ENCODE measurements at places on chromosomes 6 and 20. TPM values are rescaled to one million over a fixed set of nuclear protein-coding genes. Genes with fewer than 3 reads are reported as not detected.

DNA sequence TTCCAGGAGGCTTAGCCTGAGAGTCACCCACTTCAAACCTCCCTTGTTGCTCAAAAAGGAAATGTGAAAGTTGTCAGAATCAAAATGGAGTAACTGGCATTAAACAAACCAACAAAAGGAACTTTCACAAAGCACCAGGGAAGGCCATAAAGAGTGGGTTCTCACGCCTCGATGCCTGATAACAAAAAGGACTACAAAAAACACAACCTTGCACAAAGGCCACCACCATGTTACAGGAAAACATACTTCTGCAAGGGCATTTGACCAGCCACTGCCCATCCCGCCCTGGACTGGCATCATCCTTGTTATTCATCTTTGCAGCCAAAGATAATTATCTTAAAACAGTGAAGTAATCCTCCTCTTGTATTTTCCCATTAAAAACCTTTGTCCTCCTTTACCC is 34.8 kb downstream of the RNASET2 start:
- no peak for DNase-seq

- no peak for DNase-seq
Observed at GRCh38 chr20:23021541-23021940, 13.6 kb upstream of the SSTR4 start.

DNA sequence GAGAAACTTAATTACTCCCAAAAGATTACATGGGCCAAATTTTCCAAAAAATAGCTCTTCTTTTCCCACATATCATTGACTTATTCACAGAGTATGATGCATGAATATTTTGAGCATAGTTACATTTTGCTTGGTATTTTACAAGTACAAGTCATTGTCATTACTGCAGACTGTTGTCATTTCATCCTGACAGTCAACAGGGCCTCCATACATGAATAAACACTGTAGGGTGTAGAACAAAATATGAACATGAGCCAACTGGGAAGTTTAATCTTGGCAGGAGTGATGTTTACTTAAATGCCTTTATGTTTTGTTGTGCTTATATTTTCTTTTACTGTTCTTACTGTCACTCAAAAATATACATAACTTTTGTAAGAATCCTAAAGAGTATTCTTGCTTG is 340.7 kb downstream of the ADGRB3 start:
- DNase-seq, result no peak

DNA sequence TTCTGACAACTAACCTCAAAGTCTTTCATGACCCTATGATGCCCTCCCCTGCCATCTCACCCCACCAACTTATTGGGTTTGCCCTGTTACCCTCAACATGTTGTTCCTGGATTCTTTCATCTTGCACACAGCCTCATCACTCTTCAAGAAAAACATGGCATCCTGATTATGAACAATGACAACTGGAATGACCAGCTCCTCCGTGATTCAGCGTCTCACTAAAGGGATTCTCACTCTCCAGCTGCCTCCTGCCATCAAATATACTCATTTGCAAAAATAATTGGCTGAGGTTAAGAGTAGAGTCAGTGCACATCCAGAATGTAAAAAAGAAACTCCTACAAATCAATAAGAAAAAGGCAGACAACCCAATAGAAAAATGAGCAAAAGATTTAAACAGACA is 59.7 kb upstream of the MDGA1 start:
- DNase-seq, result no peak

GRCh38 chr6:158506601-158507000 is 53.3 kb upstream of the TMEM181 start:
- no peak for DNase-seq

DNA sequence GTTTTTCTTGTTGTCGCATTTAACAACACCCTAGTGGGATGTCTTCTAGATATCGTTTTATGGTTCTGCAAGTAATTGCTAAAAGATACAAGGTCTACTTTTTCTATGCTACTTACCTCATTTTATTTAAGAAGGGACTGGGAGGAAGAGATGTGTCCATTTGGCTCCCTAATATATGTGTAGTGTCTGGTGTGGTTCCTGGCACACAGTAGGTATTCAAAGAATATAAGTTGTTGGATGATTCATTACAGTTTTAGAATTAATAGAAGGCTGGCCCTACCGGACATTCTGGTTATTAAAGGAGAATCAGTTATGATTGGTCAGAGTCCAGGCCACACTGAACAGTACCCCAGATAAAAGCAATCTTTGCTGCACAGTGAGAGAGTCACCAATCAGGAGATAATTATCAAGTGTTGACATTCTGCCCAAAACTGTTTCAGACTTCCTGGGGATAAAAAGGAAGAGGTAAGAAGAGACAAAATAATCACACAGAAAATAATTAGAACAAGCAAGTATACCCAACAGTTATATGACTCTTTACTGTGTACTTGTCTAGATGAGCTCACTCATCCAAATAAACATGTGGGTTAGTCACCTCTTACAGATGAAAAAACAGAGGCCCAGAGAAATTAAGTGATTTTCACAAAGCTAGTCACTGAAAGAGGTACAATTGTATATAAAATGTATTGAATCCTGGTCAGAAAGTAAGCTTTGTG is 7.0 kb downstream of the TMEM244 start:
- peak; percentile 33 for DNase-seq

DNA sequence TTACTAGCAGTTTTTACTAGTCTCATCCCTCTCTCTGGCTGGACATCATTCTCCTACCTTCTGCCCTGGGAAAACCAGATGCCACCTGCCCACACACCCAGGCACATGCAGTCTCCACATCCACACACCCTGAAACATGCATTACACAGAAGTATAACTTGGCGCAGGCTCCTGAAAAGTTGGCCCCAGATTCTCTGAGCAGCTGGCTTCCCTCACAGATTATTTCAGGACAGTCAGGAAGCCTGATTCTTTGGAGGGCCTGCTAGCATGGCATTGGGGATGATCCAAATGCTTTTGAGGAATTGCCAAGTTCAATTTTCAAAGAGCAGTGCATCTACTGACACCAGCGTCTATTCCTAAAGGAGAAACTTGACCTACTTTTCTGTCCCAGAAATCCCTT is 27.8 kb upstream of the KIF16B start:
- DNase-seq, result peak; percentile 12

GRCh38 chr6:160130729-160131484 is 9.3 kb downstream of the SLC22A1 start:
- DNase-seq, result no peak

DNA sequence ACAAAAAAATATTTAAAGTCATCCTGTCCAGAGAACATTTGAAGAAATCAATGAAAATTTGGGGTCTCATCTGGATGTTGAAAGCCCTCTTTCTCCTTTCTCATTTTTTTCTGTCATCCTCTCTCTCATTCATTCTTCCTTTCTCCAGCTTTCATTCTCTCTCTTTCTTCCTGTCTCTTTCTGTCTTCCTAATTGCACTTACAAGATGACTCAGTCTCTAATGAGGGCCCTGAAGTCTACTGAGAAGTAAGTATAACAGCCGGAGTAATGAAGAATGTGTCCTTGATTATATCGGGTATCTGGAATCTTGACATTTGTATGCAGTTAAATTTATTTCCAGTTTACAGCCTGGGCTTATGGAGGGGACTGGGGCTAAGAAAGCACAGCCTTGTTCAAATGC is 232.2 kb upstream of the SULF2 start:
- no peak for DNase-seq

DNA sequence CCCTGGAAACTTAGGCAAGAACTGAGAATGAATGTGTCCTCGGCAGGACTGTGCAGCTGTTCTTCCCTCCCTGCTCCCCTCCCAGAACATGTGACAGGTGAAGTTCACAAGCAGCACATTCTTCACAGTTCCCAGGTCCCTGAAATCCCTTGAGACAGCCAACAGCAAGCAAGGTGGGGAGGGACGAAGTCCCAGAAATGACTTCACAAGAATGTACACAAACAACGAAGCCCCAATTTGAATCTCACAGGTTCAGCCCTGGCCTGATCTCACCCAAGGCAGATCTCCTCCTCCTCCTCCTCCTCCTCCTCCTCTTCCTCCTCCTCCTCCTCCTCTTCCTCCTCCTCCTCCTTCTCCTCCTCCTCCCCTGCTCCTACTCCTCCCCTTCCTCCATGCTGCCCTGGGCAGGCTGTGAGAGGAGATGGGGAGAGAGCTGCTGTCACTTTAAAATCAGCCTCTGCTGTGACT is 32.4 kb downstream of the WRNIP1 start:
- no peak for DNase-seq

DNA sequence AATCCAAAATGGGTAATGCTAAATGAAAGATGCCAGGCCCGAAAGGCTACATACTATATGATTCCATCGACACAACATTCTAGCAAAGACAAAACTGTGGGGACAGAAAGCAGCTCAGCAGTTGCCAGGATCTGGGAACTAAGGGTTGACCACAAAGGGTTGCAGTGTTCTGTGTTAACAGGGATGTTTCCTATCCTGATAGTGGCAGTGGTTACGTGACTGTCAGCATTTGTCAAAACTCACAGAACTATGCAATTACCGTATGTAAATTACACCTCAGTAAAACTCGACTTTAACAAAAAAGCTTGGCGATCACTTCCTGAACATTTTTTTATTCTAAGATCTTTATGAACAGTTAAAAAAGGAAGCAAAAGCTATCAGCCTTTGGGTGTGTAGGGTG is 83.9 kb downstream of the BANF2 start:
- DNase-seq, result no peak

DNA sequence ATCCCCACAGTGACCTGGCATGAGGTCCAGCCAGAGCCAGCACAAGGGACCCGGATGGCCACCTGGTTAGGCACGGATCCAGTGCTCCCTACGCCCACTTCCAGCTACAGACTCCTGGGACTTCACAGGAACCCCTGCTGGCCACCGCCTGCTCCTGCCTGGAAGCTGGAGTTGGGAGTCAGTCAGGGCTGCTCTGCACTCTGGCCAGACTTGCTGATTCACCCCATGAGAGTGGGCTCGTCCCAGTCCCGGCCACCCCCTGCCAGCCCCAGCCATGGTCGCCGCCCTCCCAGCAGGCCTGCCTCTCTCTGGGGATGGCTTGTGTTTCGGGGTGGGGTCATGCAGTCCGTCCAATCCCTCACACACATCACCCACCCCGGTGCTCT is 125.8 kb downstream of the DLL1 start:
- no peak for DNase-seq

DNA sequence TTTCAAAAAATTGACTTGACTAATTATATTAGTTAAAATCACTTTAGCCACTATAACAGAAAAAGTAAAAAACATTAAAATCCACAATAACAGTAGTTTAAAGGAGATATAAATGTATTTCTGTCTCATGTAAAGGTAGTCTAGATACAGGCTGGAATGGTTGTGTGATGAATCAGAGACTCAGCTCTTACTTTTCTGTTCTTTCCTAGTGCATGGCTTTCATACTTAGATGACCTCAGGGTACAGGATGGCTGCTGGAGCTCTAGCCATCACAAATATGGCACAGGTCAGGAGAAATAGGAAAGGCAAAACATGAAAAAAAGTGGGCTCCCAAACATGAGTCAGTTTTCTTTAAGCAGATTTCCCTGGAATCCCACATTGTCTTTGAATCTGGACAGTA is 157.7 kb upstream of the FLRT3 start:
- no peak for DNase-seq

DNA sequence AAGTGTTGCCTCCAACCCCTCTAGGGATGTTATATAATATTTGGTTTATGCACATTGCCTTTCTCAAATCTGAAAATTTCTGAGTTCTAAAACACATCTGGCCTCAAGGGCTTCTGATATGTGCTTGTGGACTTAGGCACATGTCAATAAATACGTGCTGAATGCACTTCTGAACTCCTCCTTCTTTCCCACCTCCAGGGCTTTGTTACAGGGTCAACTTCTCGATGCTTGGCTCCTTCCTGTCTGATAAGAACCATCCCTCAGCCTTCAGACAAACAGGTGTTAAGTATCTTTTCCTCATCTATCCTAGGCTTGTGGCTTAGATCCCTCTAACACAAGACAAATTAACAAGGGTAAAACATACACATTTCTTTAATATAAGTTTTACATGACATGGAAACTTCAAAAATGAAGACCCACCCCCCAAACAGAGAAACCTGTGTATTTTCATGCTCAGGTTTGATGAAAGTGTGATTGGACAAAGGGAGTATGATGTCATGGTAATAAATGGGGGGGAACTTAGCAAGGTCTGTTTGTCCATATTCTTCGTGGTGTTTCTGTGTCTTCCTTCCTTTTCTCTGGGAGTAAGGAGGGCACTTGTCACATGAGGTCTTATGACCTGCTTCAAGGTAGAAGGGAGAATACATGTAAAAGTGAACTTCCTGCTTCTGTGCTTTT is 326.9 kb downstream of the CD83 start:
- no peak for DNase-seq

GRCh38 chr6:27800731-27801373 is 111.3 kb downstream of the OR2B2 start:
- no peak for DNase-seq

- DNase-seq, result peak; percentile 64
Observed at GRCh38 chr6:127855542-127856159, 45.2 kb downstream of the THEMIS start.

- DNase-seq, result no peak
Observed at GRCh38 chr6:52546192-52546591, 30.7 kb downstream of the TRAM2 start.

DNA sequence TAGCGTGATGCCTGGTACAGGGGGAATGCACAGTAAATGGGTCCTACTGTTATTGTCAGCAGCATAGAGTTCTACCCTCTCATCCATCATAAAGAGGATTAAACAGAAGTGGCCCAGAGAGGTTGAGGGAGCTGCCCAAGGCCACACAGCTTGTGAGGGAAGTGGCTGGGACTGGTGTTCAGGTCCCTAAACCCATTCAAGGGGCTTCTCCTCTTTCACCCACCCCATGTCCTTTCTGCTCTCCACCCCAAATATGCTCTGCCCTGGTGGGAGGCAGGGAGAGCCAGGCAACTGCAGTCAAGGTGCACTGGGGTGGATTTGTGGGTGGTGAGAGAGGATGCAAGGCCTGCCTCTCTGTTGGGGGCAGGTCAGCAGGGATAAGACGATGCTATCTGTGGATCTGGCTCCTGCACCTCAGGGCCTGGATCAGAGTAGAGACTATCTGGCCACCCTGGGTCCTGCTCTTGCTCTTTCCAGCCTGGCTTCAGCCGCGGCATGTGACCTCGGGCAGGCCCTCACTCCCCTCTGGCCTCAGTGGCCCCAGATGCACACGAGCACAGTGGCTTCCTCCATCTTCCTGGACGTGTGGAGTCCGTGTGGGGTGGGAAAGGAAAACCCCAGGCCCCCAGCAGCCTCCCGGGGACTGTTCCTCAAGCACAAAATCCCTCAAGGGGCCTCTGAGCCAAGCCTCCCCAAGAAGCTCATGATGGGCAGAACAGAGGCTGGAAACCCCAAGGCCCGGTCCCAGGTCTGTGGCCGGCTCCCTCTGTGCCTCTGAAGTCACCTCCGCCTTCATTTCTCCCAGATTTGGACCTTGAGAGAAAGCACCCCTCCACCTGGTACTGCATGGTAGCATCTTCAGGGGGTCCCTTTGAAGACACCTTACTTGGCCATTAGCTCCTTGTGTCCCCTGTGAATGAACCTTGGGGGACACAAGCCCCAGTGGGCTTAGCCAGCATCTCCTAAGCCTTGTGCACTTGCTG is 3.4 kb upstream of the BPIFB6 start:
- no peak for DNase-seq

Gene TEAD3
- 4.6 TPM for total RNA-seq

Gene CLPSL2
- not detected for total RNA-seq

Gene SEMG1
- not detected for total RNA-seq

Gene RNF39
- total RNA-seq, result not detected

Gene ZNF341
- 0.90 TPM for total RNA-seq

Gene TCF15
- not detected for total RNA-seq

Measured in fibroblast of the aortic adventitia (primary cell).